Panc1 (cell line): ENCODE measurements at places on chromosomes 7 and 10. TPM values are rescaled to one million over a fixed set of nuclear protein-coding genes. Genes with fewer than 3 reads are reported as not detected.

Gene POMZP3
- 21.8 TPM for total RNA-seq

GRCh38 chr7:129989466-129989865, 36.7 kb upstream of the UBE2H start:
- no peak for DNase-seq

Gene DGKB
- not detected for total RNA-seq

Gene IKZF1
- total RNA-seq = 0.77 TPM

DNA sequence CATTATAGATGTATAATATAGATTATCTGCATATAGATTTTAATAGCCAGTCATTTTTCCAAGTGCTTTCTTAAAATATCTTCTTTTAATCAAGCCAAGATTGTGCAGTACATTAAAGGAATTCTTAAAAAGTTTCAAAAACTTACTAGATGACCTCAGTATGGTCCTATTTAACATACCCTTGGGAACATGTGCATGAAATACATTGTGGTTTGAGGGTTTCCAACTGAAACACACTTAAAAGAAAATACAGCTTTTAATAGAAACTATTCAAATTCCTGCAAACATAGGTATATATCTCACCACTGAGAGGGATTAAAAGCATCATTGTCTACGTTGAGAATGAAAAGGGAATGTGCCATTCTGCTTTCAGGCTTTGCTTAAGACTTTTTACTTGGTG, 364.9 kb downstream of the SUGCT start:
- no peak for DNase-seq

Gene RPEL1
- total RNA-seq = 0.10 TPM

DNA sequence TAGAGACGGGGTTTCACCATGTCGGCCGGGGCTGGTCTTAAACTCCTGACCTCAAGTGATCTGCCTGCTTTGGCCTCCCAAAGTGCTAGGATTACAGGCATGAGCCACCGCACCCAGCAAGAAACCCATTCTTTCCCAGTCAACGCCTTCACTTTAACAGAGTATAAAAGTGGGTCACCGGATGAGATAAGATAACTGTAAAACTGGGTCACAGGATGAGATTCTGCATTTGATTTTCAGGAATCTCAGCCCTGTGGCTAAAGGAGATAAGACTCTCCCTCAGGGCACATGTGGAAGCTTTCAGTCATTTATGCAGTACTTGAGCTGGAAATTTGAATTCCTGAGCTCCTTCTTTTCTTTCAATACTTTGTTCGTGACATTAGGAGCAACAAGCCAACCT, 70.8 kb downstream of the LRRC17 start:
- DNase-seq = no peak

Gene PTPRZ1
- total RNA-seq = 0.05 TPM

- DNase-seq = no peak
These were observed 751 bp upstream of the GTPBP10 start for GRCh38 chr7:90345595-90346335.

DNA sequence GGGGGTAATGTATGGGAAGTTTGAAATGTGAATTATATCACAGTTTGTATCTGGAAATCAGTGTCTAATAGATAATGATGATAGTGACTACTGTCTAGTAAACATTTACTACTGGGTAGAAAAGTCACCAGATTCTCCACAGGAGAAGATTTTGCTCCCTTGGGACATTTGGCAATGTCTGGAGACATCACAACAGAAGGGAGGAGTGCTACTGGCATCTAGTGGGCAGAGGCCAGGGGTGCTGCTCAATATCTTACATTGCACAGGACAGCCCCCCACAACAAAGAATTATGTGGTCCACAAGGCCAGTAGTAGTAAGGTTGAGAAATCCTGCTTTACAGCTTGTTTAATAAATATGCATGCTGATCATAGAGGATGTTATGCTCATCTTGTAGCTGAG, 92.3 kb upstream of the PRPS1L1 start:
- no peak for DNase-seq

Gene SPRN
- 0.64 TPM for total RNA-seq

- no peak for DNase-seq
These were observed 301.3 kb downstream of the HGF start for GRCh38 chr7:81468526-81468925.

DNA sequence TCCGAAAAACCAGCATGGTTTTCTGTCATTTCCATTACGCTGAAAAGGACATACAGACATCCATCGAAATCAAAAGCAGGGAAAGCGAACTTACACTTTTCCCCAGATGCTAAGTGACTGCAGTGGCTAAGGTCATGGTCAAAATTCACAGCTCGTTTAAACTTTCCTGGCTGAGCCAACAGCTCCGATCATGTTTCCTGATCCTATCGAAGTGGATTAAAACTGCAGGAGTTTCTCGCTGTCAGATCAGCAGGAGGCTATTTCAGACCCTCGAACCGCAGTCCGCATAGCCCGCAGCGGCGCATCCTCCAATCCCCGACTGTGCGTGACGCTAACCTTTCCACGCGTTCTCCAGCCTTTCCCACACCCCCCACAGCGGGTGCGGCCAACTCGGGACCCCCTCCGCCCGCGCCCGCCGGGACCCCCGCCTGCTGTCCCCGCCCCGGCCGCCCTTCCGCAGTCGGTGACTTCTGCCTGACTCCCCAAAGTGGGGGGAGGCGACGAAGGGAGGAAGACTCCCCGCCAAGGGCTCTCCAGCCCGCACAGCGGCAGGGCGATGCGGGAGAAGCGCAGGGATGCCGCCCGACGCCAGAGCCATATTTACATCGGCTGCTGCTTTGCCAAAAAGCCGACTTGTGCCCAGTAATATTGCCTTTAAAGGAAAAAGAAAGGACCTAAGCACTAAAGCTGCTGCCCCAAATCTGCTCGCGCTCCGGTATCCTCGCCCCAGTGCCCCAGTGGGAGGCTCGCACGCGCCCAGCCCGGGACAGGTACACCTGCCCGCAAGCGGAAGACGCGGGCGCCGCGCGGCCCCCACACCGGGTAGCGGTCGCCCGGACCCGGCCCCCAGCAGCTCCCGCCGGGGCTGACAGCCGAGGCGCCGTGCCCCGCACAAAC, 1.2 kb downstream of the PIP4K2A start:
- no peak for DNase-seq

Gene AKR1C8
- not detected for total RNA-seq

- DNase-seq = no peak
These were observed 22.3 kb upstream of the C10orf95 start for GRCh38 chr10:102473445-102474331.

Gene SVIL
- total RNA-seq = 72.8 TPM

DNA sequence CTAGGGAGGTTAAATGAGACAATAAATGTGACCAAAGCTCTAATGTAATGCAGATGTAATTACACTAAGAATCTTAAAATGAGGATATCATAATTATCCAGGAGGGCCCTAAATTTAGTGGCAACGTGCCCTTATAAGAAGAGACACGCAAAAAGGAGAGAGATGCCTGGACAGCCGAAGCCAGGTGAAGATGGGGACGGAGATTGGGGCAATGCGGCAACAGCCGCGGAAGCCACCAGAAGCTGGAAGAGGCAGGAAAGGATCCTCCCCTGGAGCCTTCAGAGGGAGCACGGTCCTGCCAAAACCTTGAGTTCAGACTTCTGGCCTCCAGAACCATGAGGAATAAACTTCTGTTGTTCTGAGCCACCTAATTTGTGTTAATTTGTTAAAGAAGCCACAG, 25.3 kb upstream of the C10orf71 start:
- DNase-seq = no peak

Gene KIAA1549
- 14.1 TPM for total RNA-seq

DNA sequence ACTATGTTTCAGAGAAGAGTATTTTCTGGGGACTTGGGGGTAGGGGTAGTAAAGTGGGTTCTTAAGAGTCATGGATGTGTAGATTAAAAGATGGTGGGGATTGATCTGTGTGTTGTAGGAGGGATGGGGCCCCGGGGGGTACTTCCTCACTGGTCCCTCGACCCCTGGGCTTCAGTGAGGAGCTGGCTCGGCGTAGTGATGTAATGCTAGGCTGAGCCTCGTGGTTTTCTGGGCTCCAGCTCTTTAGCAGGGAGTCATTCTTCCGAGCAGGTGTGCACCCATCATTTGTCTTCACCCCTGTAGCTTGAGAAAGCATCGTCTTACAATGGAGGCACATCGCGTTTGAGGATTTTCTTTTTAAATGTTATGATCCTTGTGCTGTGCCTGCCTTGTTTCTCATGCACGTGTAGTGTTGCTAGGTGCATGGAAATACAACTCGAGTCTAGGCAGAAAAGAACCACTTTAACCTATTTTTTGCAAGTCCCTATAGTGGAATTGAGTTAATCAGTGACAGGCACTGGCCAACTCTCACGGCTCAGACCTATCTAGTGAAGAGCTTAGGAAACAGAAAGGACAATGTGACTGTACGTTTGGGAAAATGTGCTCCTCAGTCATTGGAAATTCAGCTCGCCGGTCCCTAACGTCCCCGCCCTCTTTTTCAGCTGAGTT, 106.1 kb upstream of the BTBD16 start:
- no peak for DNase-seq

DNA sequence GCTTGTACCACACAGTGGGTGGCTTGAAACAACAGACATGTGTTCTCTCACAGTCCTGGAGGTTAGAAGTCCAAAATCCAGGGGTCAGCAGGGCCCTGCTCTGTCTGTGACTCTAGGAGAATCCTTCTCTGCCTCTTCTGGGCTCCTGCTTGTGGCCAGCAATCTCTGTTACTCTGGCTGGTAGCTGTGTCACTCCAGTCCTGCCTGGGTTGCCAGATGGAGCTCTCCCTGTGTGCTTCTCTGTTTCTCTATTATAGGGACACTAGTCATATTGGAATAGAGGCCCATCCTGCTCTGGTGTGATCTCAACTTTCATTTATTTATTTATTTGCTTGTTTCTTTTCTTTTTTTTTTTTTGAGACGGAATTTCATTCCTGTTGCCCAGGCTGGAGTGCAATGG, 276.6 kb upstream of the GALNT17 start:
- no peak for DNase-seq

- no peak for DNase-seq
These were observed 43.4 kb upstream of the GJD4 start for GRCh38 chr10:35561715-35562114.

DNA sequence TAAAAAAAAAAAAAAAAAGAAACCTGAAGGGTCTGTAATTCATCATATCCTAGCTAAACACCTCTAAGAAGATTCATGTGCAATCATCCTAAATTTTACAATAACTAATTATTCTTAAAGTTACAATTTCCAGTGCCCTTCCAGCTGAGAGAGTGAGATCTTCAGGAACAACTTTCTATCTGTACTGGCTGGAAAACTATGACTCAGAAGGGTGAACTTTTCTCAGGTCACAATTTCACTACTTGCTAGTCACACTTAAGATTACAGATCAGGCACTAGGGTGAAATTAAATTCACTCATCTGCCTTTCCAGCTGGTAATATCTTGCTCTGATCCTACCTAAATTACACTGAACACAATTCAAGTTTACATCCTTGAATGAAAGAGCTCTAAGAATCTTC, 158.8 kb downstream of the ANK3 start:
- DNase-seq = no peak

Gene AKR1C4
- not detected for total RNA-seq

- no peak for DNase-seq
These were observed 42.1 kb downstream of the CUX1 start for GRCh38 chr7:101859411-101860106.

DNA sequence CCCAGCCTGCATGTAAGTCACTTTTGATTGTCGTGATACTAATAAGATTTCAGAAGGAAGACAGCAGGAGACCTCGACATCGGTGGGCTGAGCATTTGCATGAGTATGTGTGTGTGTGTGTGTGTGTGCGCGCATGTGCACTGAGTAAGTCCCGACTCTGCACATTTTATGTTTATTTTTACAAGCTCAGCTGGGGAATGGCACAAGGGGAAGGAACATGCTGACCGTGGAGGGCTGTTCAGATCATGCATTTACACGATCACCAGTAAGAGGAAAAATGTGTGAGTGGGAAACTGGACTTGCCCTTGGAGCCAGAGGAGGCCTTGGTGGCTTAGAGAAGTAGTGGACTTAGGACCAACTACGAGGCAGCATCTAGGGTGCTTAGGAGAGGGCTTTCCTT, 41.3 kb downstream of the IL2RA start:
- no peak for DNase-seq

- DNase-seq = no peak
These were observed 21.1 kb downstream of the SCART1 start for GRCh38 chr10:133474665-133475424.

DNA sequence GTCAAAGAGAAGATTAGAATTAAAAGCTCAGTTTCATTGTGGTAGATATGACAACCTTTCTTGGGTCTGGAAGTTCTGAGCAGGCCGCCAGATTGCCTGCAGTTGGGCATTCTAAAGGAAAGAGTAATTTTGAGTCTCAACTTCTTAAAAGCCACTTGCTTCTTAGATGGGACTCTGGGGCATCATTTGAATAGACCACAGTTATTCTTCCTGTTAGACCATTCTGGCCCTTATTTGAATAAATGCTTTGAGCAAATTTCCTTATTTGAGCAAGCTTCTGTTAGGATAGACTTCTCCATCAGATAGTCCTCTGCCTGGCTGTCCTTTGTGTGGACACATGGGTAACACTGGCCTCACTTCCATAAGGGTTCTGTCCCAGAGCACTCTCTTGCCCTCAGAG, 40.2 kb downstream of the SND1 start:
- DNase-seq = no peak

GRCh38 chr7:66039094-66039670, 36.4 kb upstream of the ASL start:
- DNase-seq = no peak
